Activated CD4-positive, alpha-beta T cell treated with anti-CD3 and anti-CD28 coated beads, Interleukin-2, amount 50 U/mL, for 48 hours (primary cell): ENCODE measurements at places on chromosomes 16 and 17.
A peak's percentile ranks its signal among the peaks of the same experiment; 100 is the strongest.

DNA sequence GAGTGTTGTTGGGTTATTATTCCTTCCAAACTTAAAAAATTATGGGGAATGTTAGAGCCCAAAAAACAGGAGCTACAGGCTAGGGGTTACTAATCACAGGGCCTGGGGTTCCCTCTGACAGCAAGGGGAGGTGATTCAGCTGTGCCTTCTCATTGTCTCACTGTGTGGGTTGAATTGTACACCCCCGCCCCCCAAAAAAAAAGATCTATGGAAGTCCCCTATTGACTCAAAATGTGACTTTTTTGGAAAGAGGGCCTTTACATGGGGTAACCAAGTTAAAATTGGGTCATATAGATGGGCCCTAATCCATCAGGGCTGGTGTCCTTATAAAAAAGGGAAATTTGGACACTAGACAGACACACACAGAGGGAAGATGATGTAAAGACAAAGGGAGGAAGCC is 190.2 kb downstream of the SOX9 start:
- no peak for DNase-seq

GRCh38 chr17:69047368-69048263 is 13.1 kb downstream of the ABCA9 start:
- no peak for DNase-seq

GRCh38 chr16:86988920-86989696 is 328.1 kb downstream of the C16orf95 start:
- DNase-seq = no peak

GRCh38 chr17:9237661-9238301 is 216.5 kb downstream of the NTN1 start:
- no peak for DNase-seq

GRCh38 chr17:73553311-73553710 is 90.9 kb downstream of the SDK2 start:
- DNase-seq = no peak

GRCh38 chr17:48219617-48220016 is 112.1 kb downstream of the SNX11 start:
- DNase-seq = no peak

DNA sequence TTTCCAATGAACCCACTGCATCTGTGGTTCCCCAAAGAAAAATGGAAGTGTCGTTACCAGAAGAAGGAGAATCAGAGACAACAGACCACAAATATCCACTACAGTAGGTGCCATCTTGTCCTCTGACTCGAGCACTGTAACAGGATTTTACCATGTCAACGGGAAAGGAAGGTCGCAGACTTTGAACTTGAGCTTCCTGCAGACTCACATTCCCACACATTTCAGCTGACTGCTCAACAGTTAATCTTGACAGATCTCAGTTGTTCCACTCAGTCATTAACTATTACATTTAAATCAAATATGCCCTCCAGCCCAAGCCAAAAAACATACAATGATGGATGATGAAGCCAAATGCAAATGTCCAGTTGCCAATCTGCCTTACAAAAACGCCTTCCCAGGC is 37.0 kb downstream of the GAS7 start:
- no peak for DNase-seq

DNA sequence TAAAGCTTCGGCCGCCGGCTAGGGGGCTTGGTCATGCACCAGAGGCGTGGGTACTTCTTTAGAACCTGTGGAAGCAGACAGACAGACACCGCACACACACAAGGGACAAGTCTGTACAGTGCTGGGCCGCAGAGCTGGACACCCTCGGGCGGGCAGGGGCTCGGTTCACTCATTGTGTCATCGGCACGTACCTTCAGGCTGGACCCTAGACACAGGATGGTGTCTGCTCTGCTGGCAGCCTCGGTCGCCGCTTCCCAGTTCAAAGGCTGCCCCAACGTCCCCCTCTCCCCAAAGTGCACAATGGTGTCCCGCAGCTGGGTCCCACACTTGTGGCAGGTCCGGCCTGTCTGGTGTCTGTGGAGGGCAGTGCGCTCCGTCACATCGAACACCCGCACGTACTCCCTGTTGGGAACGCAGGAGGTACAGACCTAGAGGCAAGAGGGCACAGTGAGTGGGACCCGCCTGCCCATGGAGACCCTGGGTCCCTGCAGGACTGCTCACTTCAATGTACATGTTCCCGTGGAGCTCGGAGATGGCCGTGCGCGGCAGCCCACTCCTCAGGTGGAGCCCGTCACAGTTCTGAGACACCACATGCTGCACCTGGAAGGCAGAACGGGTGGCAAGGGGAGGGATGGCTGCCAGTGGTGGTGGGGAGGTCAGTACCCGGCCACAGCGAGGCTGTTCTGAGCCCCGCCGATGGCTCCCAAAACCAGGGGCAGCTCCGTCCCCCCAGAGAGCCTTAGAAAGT is 3.1 kb upstream of the PCYT2 start:
- no peak for DNase-seq

GRCh38 chr16:30018731-30019158 is 4.3 kb upstream of the C16orf92 start:
- no peak for DNase-seq

DNA sequence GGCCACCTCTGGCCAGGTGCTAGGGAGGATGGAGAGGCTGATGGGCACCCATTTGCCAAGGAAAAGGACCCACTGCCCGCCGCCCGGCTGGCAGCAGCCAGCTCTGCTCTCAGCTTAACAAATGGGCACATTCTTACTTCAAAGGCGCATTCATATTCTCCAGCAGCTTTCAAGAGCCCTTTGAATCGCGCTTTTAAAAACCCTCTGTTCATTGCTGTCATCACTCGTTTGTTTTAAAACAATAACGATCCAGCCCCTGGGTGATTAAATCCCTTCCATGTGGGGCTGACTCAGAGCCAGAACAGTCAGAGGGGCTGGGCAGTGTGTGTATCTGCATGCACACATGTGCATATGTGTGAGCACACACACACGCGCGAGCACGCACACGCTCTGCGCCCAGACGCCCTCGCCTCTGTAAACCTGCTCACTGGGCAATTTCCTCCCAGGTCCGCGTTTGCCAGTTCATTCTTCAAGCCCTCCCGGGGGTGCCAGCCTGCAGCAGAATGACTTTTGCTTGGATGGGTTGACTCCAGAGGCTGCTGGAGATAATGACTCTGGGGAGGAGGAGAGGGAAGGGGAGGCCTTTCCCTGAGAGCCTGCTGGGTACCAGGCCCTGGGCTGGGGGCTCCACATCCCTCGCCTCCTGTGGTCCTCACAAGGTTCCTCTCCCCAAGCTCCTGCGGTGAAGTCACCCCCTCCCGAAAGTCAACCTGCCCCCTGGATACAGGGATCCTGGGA is 133.1 kb downstream of the SDK2 start:
- DNase-seq = no peak

DNA sequence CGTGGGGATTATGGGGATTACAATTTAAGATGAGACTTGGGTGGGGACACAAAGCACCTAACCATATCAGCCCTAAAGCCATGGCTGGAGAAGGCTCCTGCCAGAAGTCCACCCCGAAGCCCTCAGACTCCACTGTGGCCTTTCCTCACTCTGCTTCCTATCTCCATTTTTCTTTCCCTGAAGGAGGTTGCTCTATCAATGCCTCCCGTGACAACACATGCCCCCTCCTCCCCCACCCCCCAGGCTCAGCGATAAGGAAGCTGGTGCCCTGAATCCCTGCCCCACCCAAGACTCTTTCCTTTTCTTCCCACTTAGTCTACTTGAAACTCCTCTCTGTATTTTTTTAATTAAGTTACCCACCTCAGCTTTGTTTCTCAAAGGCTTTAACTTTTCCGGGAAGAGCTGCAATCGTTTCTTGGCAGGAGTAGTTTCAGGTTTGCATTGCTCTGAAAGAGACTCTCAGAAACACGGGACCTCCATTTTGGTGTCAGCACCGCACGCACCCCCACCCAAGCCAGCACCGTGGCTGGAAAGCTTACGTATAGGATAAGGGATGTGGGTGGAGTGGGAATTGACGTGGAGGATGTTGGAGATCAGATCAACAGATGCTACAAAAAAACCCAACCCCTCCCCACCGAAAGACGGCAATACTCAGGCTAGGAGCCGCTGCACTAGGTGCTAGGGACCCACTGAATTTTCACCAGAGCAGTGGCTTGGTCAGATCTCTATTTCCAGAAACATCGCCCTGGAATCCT is 15.2 kb upstream of the CA4 start:
- DNase-seq = peak; percentile 40

DNA sequence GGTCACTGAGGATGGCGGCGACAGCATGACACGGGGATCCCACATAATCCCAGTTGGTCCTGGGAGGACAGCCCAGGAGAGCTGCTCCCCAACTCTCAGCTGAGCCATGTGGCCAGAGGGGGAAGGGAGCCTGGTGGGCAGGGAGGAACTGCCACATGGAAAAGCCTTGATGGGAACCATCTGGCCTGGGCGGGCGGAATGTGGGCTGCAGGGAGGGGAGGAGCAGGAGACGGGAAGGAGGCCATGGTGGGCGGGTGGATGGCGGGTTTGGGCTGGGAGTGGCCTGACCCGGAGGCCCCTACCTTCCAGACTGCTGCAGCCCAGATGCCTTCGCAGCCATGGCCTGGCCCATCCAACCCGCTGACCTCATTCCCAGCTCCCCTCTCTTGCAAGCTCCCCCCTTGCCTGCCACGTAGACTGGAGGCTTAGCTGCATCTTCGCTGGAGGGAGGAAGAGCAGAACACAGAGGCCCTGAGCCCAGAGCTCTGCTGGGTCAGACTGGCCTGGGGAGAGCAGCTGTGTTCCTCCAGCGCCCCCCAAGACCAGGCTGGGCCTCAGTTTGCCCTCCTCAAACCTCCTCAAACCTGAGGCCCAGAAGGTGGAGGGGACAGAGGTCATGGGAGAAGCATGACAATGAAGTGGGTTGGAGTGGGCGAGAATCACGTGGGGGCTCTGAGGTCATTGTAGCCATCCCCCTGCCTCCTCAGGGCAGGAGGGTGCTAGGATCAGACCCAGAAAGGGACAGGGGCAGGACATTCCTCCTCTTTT is 8.2 kb upstream of the COL1A1 start:
- no peak for DNase-seq

DNA sequence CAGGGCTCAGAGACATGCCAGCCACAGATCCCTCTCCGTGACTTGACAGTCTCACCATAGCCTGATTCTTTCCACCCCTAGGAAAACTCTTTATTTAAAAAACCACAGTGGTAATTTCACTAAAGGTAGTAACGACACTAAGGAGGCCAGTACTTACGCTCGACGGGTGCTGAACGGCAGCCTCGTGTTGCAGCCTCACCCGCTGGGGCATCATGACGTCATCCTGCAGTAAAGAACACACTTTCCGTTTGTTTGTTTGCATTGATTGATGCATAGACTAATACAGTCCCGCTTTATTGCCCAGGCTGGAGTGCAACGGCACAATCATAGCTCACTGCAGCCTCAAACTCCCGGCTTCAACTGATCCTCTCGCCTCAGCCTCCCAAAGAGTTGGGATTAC is 65.1 kb upstream of the METRNL start:
- DNase-seq = no peak

- no peak for DNase-seq
Measured at GRCh38 chr16:82281544-82281943, 111.5 kb upstream of the MPHOSPH6 start.

DNA sequence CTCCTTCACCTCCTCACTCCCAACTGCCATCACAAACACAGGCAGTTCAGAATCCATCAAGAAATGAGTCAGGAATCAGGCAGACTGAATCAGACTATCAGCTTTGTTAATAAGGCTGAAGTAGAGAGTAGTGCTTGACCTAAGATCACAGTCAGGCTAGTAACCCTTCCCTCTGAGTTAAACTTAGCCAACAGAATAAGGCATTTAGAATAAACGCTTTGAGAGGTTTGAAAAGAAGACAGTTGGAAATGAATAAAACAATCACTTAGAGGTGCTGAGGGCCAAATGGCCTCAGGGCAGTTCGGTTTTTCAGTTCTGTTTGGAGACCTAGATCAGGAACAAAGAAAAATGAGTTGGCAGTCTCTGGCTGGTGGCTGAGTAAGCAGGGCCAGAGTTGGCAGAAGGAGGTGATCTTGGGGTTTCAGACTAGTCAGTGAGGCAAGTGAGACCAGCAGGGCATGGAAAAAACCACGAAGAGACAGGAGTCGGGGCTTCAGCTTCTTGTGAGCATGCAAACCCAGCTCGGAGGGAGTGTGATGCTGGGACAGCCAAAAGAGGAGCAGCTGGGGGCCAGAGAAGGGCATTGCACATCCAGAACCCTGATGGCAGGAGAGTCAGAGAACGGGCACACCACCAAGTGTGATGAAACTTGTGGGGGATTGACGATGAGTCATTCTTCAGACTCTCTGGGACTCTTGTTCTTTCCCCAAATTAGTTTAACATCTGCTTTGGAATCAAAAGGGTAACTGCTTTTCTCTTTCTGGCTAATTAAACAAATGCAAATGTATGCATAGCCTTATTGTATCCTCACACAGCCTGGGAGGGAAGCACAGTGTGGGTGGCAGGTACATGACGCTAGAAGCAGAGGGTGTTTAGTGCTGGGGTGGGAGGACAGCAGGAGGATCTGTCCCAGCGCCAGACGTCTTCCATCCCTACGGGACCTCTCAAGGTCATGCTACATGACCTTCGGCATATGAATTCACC is 54.8 kb downstream of the SPECC1 start:
- DNase-seq = peak; percentile 59

GRCh38 chr17:17752821-17753321 is 71.6 kb downstream of the RAI1 start:
- no peak for DNase-seq

DNA sequence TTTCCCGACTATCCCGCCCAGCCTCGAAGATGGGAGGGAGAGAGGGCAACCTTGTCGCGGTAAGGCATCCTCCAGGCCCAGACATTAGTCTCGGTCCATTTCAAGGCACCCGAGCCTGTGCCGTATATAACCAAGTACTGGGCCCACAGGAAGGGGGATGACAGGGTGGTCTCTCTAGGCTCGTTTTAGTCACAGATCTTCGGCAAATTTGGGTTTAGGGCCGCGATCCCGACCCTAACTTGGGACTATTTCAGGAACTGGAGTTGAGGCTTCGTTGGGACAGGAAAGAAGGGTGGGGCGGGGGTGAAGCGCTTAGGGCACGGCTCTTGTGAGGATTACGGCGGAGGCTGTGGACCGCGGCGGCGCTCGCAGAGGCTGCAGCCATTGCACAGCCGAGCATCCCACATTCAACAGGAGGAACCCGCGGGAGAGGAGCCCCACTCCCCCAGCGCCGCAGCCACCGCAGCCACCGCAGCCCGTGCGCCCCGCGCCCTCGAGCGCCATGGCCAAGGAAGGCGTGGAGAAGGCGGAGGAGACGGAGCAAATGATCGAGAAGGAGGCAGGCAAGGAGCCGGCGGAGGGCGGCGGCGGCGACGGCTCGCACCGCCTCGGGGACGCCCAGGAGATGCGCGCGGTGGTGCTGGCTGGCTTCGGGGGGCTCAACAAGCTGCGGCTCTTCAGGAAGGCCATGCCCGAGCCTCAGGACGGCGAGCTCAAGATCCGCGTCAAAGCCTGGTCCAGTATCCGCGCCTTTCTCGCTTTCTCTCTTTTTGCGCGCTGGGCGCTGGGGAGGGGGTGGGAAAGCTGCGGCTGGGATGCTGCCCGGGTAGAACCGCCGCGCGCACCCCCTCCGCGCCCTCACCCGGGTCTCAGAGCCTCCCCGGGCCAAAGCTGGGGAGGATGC is at the start of gene VAT1L:
VAT1L (plus strand) TSS at position 384 of the 904 bp plus-strand sequence; CDS start at position 503, 119 bp downstream.
- peak; percentile 15 for DNase-seq

- DNase-seq = no peak
Measured at GRCh38 chr17:32485261-32486110, 1.3 kb upstream of the CDK5R1 start.
